Tibial nerve (tissue), 4 donors: ENCODE measurements at places on chromosomes 6 and 20. TPM values are rescaled to one million over a fixed set of nuclear protein-coding genes. Genes with fewer than 3 reads are reported as not detected.

Gene CDH4
- 1.2 TPM for total RNA-seq

Gene MAS1
- total RNA-seq, result not detected

Gene POPDC3
- total RNA-seq, result 2.0 TPM

DNA sequence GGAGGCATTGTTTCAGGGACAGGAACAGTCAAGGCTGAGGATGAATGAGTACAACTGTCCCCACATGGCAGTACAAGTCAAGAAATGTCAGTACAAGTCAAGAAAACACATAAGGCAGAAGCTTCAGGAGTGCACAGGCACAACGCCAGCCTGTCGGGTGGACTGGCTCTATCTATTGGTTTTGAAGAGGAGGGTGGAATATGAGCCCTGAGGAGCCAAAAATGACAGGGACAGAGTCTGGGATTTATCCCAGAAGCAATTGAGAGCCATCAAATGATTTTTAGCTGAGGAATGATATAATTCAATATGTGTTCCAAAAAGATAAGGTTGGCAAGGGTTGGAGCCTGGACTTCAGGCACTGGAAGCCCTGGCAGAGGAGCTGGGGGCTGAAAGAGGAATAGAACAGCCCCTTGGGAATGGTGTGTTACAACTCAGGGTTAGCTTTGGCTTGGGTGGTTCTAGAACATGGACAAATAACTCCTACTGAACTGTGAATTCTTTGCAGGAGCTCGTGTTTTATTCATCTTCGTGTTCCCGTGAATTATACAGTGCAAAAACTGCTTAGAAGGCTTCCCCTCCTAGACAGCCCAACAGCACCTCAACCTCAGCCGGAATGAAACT, 425.7 kb upstream of the ARID1B start:
- no peak for DNase-seq

GRCh38 chr6:21842875-21843645, 249.5 kb downstream of the SOX4 start:
- no peak for DNase-seq

- DNase-seq, result no peak
Observed at GRCh38 chr20:63132715-63133471, 83.0 kb downstream of the YTHDF1 start.

- DNase-seq, result no peak
Observed at GRCh38 chr6:170139531-170139930, 151.3 kb downstream of the DLL1 start.
